Fibroblast of lung (primary cell): ENCODE measurements at places on chromosomes 7 and 10.

DNA sequence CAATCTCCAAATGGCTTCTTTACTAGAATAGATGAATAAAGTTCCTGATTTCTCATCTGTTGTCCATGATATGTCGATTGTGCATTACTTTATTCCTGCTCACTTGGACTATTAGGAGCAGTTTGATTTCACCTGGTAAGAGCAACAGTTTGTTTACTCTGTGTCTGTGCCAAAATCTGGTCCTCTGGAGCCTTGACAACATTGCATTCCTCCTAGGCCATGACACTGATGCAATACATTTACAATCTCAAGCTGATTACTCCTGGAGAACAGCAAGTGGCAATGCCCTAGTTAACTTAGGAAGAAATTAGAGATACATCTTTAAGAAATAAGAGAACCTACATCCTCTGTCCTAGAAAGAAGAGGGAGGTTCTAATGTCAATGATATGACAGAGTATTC, 71.8 kb downstream of the SGCE start:
- DNase-seq, result peak; percentile 57

- DNase-seq, result no peak
These were observed 337.3 kb downstream of the MALRD1 start for GRCh38 chr10:19385846-19386450.

DNA sequence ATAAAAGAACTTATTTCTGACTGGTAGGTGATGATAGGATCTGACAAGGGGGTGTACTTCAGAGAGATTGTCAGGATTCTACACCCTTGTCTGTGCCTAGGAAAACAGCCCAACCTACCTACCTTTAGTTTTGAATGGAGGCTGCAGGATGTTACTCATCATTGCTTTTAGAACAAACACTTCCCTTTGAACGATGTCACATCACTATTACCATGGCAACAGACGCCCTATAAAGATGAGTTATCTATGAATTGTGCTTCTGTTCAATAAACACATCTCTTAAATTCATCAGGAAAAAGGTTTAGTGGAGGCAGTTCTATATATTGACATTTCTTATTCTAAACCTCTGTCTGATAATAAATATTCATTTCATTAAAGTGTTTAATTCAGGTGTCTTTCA, 362.4 kb downstream of the CNTNAP2 start:
- no peak for DNase-seq

DNA sequence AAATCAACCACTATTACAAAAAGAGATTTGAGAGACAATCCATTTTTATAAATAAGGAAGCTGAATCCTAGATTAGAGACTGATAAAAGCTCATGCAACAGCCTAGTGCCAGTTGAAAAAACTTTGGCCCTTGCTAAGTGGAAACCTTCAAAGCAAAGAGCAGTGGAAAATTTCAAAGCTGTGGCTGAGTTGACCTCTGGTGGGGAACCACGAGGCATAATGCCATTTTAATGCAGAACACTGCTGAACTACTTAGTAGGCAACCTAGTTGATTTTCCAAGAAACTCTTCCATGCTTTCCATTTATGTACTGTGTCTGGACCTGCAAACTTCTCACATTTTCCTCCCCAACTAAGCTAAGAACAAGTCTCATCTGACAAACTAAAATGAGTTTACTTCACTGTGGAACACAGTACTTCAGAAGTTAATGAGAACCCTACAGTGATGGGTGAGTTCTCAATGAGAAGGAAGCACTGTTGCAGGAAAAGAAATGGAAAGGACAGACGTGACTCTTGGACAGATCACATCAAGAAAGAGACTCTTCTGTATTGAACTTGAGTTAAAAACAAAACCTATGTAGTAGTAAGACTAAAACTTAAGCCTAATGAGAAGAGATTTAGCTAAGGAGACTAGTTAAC, 19.5 kb downstream of the FZD9 start:
- DNase-seq, result no peak

GRCh38 chr10:91312382-91312733, 91.9 kb downstream of the PCGF5 start:
- DNase-seq, result no peak

GRCh38 chr7:1520539-1521234, 9.8 kb upstream of the MAFK start:
- DNase-seq, result peak; percentile 97
